CD4-positive, alpha-beta memory T cell (primary cell): ENCODE measurements at places on chromosomes 1 and 21. TPM values are rescaled to one million over a fixed set of nuclear protein-coding genes. Genes with fewer than 3 reads are reported as not detected.

CCNL2 gene
- total RNA-seq = 394 TPM

FCRL4 gene
- not detected for total RNA-seq

DNA sequence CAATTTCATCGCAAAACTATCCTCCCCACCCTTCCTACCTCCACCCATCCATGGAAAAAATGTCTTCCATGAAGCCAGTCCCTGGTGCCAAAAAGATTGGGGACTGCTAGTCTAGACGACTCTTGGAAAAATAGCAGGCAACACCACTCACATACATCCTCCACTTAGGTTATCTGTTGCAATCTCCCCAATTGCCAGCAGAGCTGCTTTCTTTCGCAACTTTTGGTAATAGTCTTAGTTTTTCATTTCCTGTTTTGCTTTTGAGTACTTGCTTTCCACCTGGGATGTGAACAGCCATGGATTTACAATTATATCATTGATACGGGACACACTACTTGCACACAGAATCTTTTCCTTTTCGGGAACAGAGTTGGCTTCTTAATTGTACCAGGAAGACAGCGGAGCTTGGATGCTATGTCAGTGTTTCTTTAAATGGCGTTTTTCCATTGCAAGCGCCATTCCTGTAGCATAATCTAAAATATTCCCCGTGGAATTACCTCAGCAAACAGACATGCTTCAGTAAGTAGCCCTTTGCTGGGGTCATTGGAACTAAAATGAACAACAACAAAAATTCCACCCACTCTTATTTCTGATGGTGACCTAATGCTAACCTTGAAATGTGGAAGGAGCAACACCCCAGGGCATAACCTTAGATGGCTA lies 183.3 kb upstream of the ADGRL2 start:
- no peaks in the 10 kb centered on the region for H3K36me3 ChIP-seq
- H3K27ac ChIP-seq = no peak overlapping the region
- H3K4me1 ChIP-seq = no peaks in the 10 kb centered on the region
- DNase-seq = no peak
- H3K27me3 ChIP-seq = no peaks in the 10 kb centered on the region

DNA sequence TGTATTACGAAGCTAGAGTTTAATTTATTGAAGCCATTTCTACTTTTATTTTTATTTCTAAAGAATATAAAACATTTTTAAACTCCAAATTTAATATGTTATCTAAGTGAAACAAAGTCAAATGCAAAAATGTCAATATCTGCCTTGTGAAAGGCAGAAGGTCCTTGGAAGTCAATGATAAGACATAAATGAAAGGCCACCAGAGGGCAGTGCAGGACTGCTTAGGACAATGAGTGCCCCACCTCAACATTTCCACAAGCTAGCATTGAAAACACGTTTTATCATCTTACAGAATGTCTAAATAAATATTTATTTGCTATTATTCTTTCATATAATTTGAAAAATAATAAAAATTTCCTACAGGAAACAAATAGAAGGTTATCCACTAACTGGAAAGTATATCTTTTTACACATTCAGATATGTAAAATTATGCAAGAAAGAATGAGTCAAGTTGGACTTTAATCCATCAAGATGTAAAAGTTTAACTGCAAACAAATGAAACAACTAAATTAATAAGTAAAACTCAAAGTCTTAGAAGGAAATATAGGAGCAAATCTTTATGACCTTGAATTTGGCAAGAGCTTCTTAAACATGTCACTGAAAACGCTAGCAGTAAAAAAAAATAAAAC lies 140.1 kb upstream of the FMN2 start:
- no peak overlapping the region for H3K4me3 ChIP-seq
- peak; percentile 21 for DNase-seq
- no peak overlapping the region for H3K27ac ChIP-seq

DNA sequence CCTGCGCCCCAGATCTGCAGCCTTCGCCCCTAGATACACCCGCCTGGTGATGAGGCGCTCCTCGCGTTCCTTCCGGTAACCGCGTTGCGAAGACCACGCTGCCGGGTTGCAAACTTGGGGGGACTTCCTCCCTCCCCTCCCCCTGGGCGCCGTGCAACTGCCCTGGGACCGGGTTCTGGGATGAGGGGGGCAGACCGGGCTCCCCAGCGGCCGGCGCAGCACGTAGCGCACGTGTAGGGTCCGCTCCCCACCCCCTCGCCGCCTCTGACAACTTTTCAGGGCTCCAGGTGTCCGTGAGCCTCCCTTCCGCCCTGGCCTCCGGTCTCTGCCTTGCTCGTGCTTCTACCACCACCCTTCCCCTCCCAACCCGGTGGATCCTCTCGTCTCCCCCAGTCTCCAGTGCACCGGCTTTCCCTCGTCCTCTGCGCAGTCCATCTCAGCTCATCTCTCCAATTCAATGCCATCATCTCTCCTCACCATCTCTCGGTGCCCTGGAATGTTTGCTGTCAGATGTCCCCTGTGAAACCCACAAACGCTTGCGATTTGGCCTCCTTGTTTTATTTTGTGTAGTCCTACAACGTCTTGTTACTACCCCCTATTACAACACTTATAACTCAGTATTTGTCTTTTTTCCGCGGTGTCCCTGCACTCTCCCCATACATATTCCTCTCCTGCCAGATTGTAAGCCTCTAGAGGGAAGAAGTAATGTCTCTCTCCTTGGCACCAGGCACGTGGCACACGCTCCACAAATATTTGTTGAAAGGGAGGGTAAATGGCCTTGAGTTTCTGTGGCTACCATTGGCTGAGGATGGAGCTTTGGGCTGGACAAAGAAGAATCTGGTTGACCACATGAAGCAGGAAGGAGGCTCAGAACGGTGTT lies 782 bp downstream of the PCAT6 start:
- H3K36me3 ChIP-seq = no peaks in the 10 kb centered on the region
- peak overlapping the region; percentile 49 for H3K27ac ChIP-seq
- peak overlapping the region; percentile 93 for H3K4me3 ChIP-seq
- peaks cover 28% of the 10 kb centered on the region for H3K4me1 ChIP-seq
- H3K27me3 ChIP-seq = no peaks in the 10 kb centered on the region

- no peaks in the 10 kb centered on the region for H3K27me3 ChIP-seq
- peak; percentile 6 for DNase-seq
- H3K36me3 ChIP-seq = no peaks in the 10 kb centered on the region
- H3K27ac ChIP-seq = no peak within 1 kb of the TSS
These were observed at the start of gene PLA2G4A for GRCh38 chr1:186828611-186829454. Gene PLA2G4A, plus strand, starts transcription at chr1:186828949. Its CDS starts 25,406 bp downstream, at chr1:186854355.

GRCh38 chr1:19260211-19261138 lies 8.9 kb downstream of the MRTO4 start:
- no peak for DNase-seq
- H3K4me3 ChIP-seq = no peak overlapping the region
- H3K4me1 ChIP-seq = no peaks in the 10 kb centered on the region
- no peak overlapping the region for H3K27ac ChIP-seq

DNA sequence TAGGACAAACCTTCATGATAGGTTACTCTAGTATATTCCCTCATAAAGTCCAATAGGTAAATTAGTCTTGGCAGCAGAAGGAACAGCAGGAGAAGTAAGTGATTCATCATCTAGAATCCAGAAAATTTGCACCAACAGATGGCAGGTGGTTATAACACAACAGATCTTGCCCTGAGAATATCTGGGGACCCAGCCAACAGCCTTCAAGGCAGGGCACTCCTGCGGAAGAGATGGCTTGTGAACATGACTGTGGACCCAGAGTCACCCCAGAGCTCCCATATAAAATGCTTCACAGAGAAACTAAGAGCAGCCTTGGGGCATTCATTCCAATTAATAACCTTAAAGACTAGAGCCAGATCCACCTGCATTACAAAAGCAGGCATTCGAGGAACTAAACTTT lies 7.9 kb upstream of the PLA2G2C start:
- H3K27ac ChIP-seq = no peak overlapping the region
- H3K36me3 ChIP-seq = no peaks in the 10 kb centered on the region
- no peak for DNase-seq
- no peak overlapping the region for H3K4me3 ChIP-seq

DNA sequence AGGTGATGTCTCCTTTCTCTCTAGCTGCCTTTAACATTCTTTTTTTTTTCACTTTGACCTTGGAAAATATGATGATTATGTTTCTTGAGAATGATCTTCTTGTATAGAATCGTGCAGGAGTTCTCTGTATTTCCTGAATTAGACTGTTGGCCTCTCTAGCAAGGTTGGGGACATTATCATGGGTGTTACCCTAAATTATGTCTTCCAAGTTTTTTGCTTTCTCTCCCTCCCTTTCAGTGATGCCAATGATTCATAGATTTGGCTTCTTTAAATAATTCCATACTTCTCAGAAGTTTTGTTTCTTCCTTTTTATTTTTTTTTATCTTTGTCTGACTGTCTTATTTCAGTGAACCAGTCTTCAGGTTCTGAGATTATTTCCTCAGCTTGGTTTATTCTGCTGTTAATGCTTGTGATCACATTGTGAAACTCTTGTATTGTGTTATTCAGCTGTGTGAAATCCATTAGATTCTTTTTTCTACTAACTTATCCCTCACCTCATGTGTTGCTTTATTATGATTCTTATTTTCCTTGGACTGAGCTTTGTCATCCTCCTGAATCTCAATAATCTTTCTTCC lies 268.4 kb upstream of the NRIP1 start:
- no peaks in the 10 kb centered on the region for H3K36me3 ChIP-seq
- H3K4me1 ChIP-seq = no peaks in the 10 kb centered on the region
- no peaks in the 10 kb centered on the region for H3K27me3 ChIP-seq
- DNase-seq = no peak
- H3K4me3 ChIP-seq = no peak overlapping the region
- no peak overlapping the region for H3K27ac ChIP-seq

DNA sequence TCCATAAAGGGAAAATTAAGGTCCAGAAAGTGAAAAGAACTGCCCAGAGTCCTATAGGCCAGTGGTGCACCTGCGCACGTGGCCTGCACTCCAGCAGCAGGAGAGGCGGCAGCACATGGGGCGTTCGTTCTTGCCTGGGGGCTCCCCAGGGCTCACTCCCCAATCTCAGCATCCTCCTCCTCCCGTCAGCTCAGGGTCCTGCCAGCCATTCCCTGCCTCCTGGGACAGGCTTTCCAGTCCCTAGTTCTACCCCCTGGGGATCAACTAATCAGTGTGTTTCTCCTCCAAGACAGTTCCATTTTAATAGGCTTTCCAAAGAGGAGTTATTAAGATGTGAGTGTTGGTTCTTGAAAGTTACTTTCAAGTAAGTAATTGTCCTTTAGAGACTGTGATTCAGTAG lies 1.2 kb upstream of the A3GALT2 start:
- H3K4me1 ChIP-seq = no peaks in the 10 kb centered on the region
- no peaks in the 10 kb centered on the region for H3K27me3 ChIP-seq
- H3K4me3 ChIP-seq = no peak overlapping the region
- DNase-seq = no peak
- H3K36me3 ChIP-seq = peaks cover 31% of the 10 kb centered on the region
